Activated naive CD8-positive, alpha-beta T cell treated with anti-CD3 and anti-CD28 coated beads, Interleukin-2, amount 10 ng/mL, durations not matched to agents 7 days and 5 days (primary cell): ENCODE measurements at places on chromosomes 3 and 15. TPM values are rescaled to one million over a fixed set of nuclear protein-coding genes. Genes with fewer than 3 reads are reported as not detected.

The NANOGP8 gene
- total RNA-seq, result not detected

DNA sequence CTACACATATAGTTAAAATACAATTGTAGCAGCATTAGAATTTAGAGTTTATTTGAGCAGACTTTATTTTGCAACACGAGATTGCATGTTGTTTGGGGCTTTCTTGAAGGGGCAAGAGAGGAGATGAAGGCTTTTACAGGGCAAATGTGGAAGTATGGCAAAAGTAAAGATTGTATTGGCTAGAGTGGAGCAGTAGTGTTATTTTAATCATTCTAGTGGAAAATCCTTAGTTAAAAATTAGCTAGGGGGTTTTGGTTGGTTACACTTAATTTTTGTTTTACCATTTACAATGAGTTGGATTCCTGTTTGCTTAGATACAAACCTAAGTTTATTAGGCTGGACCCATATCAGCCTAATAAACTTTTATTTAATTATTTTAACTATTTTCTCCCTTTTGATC is 4.6 kb downstream of the OR5H15 start:
- no peak for DNase-seq

The ATP13A5 gene
- total RNA-seq, result not detected

DNA sequence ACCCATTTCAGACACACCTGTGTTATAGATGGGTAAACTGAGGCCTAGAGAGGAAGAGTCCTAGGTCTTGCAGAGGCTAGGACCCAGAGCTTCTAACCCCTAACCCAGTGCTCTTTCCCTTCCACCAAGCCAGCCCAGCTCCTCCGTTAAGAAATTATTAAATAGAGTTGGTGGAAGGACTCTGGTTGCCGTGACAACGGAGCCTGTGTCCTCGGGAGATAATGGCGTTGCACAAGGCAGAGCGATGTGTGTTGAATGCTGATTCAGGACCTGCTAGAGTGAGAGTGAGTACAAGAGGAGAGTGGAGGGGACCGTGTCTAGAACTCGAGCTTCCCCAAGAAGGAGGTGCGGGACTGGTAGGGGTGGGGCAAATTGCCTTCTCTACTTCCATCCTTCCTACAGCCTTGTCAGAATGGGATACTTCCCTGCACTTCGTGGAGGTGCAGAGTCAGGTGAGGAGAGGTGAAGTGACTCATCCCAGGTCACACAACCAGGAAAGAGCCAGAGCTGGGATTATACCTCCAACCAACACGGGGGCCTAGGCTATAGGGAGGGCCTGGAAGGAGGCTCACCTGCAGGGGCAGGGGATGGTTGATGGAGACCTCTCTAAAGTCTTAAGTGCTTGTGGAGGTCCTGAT is 8.6 kb downstream of the SLC6A1 start:
- no peak for DNase-seq

DNA sequence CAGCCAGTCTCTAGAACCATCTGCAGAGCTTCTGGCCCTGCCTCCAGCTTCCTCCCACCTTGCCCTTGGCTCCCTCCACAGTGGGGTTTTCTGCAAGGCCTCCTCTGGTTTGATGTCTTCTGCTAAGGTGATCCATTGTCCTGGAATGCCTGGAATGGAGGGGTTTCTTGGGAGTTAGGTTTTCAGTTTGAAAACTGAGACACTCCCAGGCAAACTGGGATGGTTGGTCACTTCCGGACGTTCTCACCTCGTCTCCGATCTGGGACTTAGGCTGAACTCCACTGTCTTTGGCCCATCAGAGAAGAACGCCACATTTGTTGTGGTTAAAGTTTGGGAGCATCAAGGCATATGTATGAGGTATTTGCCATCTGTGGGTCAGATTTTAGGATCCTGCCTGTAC is 77.4 kb upstream of the KLHL25 start:
- DNase-seq, result no peak
